Stimulated activated CD8-positive, alpha-beta memory T cell treated with anti-CD3 and anti-CD28 coated beads, Interleukin-15, amount 100 ng/mL, for 48 hours (primary cell): ENCODE measurements at places on chromosomes 16 and 17.
A peak's percentile ranks its signal among the peaks of the same experiment; 100 is the strongest.

DNA sequence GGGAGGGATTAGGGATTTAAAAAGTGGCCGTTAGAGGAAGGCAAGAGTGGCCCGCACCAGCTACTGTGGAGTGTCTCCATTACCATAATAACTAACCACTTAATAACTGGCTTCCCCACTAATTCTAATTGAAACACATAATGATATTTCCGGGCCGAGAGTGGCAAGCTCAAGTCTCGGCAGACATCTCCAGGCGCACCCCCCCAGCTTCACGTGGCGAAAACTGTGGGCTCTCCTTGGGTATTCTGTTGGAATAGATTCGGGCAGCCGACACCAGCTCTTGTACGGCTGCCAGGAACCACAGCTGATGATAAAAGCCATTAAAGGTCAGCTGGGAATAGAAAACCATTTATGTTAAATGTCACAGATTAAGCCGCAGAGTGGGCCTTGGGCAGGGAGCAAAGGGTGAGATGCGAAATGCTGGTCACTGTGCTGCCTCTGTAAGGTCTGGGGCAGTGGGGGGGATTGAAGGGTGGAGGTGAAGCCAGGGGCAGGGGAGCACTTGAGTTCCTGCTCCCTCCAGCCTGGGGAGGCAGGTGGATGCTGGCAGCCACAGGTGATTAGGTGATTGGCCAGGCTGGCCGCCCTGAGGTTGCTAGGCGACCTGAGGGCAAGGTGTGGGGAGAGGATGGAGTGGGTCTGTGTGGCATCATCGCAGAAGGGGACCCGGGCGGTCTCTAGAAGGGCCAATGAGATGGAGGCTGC lies 115.6 kb upstream of the SDK2 start:
- no peak for DNase-seq

DNA sequence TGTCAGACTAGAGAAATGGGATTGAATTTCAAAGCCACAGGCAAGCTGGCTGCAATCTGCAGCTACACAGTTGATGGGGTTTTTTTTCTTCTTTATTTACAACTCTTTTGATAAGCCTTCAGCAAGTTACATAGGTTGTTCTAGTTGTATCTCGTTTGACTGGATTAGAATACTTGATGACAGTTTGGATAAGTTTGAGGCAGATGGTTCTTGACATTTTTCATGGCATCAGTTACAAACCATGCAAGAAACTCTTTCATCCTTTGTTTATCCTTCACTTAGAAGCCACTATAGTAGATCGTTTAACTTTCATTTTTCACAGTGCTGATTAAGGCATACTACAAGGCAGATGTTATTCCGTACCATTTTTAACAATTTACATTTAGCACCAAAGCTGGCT lies 238.9 kb downstream of the TOX3 start:
- DNase-seq = no peak

DNA sequence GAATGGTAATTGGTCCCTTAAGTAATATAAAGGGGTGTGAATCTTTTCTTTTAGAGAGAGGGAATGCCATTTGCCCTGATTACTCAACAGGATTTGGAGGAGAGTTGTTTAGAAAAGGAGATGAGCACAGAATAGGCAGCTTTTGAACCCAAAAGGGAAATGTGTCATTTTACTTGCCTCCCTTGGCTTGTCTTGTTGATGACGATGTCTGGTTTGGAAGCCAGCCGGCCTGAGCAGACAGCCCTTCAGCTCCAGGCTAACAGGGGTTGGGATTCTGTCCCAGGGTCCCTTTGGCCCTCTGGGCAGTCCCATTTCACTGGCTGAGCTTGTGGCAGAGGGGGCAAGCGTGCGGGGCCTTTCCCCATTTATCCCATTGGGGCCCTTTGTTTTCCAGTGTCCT lies 22.3 kb upstream of the PRKAR1A start:
- DNase-seq = no peak

DNA sequence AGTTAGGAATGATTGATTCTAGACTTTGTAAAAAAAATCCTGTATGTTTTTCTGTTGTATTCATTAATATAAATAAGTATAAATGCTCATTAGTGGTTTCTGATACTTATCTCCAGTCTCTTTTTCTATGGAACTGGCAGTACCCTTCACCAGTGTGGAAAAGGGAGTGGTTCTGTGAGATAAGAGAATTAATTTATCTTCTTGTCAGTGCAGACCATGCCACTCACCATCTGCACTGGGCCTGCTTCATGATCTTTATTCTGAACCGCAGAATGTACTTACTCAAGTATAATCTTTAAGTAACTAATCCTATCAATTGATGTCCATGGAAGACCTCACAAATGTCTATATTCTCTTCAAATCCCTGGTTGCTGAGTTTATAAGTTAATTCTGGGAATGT lies 836.1 kb upstream of the CDH8 start:
- no peak for DNase-seq

- no peak for DNase-seq
Observed at GRCh38 chr17:46958041-46958591, 20.9 kb downstream of the RPRML start.

DNA sequence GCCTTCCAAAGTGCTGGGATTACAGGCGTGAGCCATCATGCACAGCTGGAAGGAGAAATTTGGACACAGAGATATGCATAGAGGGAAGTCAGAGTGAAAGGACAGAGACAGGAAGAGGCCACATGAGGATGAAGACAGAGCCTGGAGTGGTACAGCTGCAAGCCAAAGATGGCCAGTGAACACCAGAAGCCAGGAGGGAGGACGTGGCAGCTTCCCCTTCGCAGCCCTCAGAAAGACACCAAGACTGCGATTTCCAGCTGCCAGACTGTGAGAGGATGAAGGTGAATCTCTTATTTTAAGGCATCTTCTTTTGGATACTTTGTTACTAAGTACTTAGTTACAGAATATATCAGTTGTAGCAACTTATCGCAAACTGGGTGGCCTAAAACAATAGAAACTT lies 60.5 kb upstream of the PLCG2 start:
- DNase-seq = no peak

GRCh38 chr17:40538019-40538935 lies 27.0 kb downstream of the CCR7 start:
- no peak for DNase-seq

DNA sequence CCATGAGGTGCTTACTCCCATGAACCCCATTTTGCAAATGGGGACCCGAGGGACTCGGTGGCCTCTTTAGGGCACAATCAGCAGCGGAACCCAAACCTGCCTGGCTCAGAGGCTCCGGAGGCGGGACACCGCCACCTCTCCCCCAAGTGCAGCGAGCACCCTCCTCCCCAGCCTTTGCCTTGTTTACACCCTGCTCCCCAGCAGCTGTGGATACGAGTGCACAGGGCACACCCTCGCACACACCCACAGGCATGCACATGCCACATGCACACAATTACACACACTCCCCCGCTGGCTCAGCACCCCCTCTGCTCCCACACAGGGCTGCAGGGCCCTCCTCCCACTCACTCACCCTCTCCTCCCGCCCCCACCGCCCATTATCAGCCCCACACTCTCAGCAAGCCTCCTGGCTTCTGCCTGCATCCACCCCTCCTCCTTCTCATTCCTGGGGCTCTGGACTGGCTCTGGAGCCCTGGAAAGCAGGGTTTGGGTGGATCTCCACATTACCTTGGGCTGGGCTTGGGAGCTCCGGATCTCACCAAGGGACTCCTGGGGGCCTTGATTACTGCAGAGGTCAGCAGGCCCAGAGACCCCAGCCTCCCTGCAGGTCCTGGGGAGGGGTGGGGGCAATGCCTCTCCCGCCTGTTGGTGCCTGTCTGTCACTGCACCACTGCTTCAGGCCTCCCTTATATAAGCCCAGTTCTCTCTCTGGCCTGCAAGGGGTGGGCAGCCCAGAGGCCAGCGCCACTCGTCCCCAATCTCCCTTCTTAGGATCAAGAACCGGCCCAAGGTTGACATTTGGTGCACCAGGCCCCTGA lies 6.4 kb downstream of the PDK2 start:
- DNase-seq = no peak

- no peak for DNase-seq
Observed at GRCh38 chr17:81378941-81379511, 16.2 kb upstream of the BAHCC1 start.

DNA sequence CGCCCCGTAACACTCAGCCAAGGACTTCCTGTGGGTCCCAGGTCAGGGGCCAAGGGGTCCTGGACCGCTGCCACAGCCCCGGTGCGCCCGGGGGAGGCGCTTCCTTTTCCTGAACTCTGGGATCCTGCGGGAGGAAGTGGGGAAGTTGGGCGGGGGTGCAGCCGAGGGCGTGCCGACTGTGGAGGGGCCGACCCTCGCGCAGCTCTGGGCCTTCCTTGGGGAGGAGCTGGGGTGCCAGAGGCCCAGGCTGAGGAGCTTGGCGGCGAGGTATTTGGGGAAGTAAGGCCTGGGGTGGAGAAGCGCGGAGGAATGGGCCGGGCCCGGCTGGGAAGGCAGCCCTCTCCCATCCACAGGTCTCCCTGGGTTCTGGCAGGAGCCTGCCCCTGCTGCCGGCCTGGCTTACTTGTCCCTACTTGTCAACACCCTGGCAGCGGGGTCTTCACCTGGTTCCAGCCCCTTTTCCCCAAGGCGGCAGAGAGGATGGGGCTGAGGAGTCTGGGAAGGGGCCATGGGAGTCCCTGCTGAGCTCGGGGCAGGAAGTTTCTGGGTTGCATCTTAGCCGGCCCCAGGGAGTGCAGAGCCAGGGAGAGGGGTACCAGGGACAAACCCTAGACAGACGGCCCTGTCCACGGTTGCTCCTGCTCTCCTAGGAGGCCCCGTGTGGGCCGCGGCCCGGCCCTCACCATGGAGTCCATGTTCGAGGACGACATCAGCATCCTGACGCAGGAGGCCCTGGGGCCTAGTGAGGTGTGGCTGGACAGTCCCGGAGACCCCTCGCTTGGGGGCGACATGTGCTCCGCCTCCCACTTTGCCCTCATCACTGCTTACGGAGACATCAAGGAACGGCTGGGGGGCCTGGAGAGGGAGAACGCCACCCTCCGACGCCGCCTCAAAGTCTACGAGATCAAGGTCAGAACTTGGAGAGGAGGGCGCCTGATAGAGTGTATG lies 1.7 kb downstream of the TBKBP1 start:
- DNase-seq = no peak

GRCh38 chr17:67056746-67057490 lies 12.6 kb downstream of the CACNG1 start:
- no peak for DNase-seq

DNA sequence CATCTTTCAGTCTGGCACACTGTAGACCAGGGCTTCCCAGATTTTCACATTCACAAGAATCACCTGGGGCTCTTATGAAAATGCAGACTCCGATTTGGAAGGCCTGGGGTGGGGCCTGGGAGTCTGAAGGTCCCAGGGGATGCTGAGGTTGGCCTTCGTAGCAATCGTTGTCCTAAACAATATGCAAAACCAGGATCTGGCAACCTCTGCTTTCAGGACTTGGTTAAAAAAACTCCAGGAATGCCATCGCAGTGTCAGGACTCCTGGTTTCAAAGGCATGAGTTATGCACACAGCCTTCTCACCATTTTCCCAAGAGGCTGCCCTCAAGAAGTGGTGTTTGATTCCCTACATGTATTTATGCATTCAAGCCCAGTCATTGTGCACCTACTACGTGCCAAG lies 6.7 kb downstream of the CLEC19A start:
- no peak for DNase-seq

GRCh38 chr17:61393550-61393903 lies 6.1 kb upstream of the TBX2 start:
- no peak for DNase-seq

GRCh38 chr17:82017612-82018151 lies 5.0 kb downstream of the CENPX start:
- no peak for DNase-seq

- DNase-seq = no peak
Observed at GRCh38 chr16:85999778-86000177, 100.8 kb downstream of the IRF8 start.

DNA sequence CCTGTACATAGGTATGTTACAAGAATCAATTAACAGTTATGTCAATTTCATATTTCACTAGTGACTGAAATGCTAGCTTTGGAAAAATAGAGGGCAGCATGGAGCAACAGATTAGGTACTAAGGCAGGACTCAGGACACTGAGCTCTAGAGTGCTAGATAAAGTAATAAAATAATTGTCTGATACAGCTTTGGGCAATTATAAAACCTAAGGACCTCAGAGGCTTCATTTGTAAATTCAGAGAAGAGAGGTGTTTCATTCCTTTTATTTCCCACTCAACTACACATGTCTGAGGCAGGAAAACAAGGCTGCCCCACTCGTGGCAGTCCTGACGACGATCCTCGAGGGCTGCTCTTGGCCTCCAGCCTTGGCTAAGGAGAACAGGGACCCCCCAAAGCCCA lies 81.5 kb downstream of the CA4 start:
- no peak for DNase-seq

DNA sequence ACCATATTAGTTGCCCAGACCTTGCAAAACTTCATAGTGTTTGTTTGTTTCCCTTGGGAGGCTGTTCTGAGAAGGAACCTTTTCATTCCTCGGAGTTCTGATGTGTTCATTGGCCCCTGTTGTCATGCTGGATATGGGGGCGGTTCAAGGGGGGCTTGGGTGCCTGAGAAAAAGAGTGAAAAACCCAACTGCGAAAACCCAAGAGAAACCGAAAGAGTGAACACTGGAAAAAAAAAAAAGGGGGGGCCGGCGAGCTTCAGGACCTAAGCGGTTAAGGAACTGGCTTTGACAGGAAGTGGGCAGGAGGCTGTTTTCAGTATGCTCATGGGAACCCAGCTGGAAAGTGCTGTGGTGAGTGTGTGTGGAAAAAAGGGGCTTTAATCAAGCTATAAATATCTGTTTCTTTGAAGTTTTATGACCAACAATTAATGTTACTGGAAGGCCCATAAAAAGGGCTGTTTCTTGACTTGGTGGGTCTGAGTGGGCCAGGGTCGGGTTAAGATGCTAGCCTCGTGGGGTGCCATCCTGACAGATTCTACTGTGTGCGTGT lies 510.7 kb downstream of the MAF start:
- DNase-seq = peak; percentile 55

DNA sequence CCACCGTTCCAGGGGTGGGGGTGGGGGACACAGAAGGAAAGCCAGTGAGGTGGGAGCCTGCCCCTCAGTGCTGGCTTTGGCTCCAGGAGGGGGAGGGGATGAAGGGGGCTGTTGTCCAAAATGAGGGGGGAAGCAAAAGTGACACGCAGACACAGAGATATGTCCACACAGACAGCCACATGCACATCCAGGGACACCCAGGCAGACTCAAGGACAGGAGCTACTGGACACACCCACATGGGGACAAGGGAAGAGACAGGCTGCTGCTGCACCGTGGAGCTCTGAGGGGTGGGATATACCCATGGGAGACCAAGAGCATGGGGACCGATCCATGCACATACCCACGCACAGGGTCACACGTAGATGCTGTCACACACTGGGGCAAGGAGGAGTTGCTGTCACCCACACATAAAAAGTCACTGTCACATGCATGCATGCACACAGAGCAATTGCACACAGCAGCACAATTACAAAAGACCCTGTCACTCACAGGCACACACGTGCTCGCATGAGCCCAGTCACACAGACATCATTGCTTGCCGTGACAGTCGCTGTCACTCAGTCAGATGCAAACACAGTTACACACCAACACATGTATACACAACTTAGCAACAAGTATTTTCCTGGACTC lies 1.3 kb downstream of the THRA start:
- no peak for DNase-seq

- peak; percentile 35 for DNase-seq
Observed at GRCh38 chr17:63425483-63425882, 20.6 kb downstream of the CYB561 start.

- DNase-seq = no peak
Observed at GRCh38 chr17:50890675-50891516, 24.7 kb upstream of the TOB1 start.

GRCh38 chr16:47732523-47733111 lies 271.5 kb downstream of the PHKB start:
- DNase-seq = peak; percentile 19

- no peak for DNase-seq
Observed at GRCh38 chr17:74252211-74252610, 21.8 kb upstream of the DNAI2 start.
